ENCODE measurements at places on chromosomes 1 and 21.
A peak's percentile ranks its signal among the peaks of the same experiment; 100 is the strongest.

- DNase-seq, result no peak
Observed at GRCh38 chr1:187313115-187313514, 484.4 kb downstream of the PLA2G4A start.

DNA sequence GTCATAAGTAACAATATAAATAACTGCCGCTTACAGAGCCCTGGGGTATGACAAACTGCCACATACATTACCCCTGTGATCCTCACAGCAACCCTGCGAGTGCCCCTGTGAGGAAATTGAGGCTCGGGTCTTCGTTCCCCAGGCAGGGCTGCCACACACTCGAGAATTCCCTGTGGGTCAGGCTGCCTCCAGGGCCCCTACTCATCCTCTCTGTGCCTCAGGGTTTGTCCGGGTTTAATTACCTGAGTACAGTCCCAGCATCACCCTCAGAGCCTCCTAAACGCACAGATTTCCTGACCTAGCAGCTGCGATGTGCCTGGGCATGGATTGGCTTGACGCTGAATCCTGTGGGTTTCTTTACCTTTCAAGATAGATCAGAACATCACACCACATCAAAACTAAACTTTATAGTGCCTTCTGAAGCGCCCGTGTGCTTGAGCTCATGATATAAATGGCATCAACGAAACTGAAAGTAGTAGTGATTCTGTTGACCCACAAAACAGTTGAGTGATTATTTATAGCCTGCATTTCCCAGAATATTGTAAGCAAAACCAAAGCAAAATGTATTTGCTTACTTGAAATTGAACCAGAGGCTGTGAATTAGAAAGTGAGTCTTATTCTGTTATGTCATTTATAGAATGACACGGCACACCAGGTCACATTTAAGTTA lies 14.0 kb downstream of the SLC37A1 start:
- peak; percentile 32 for DNase-seq

DNA sequence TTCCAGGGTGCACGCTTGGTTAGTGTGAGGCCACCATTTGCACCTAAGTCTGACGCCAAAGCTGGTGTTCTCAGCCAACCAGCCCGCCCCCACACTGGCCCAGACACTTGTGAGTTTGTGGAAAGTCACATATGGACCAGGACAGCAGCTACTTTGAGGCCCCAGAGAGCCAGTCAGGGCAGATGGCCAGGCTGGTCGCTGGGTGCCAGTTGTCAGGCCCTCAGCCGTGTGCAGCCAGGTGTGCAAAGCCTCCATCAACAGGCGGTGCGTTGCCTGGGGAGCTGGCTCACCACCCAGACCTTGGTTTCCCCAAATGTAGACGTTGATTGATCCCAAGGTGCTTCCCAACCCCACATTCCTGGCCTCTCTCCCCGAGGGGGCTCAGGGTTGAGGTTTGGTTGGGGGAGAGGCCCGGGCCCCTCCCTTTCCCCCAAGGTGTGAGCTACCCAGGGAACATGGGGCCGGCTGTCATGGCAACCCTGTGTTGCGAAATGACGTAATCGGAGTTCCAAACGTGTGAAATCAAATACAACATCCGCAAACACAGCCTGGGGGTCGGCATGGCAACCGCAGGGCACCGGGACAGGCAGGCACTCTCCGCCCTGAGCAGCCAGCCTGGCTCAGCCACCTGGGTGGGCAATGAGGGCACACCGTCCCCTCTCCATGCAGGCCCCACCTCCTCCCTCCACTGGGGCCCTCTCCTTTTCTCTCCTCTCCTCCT lies 42.2 kb upstream of the WNT4 start:
- no peak for DNase-seq

DNA sequence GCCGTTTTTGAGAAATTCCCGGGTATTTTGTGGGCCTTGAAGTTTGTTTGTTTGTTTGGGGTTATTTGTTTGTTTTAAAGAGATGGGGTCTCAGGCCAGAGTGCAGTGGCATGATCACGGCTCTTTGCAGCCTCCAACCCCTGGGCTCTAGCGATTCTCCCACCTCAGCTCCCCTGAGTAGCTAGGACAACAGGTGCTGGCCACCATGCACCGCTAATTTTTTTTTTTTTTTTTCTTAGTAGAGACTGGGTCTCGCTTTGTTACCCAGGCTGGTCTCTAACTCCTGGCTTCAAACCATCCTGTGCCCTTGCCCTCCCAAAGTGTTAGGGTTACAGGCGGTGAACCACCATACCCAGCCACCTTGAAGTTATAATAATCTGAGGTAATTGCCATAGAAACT lies 2.0 kb downstream of the CHTOP start:
- DNase-seq, result no peak

GRCh38 chr21:43893536-43894205 lies 28.6 kb downstream of the AGPAT3 start:
- no peak for DNase-seq

DNA sequence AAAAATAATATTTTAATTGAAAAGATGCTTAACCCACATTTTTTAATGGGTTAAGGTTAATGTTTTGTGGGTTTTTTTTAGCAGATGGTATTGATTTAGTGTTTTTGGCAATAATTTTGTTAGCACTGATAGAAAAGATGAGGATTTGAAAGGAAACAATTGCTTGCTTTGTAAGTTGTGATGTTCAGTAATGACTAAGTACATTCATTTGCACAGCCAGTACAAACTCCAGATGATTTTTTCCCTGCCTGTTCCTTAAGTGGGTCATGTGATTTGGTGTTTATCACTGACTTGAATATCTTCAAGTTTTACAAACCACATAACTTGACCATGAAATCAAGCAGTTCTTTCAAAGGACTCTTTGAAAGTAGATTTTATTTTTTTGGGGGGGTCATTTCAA lies 15.0 kb downstream of the DISP1 start:
- no peak for DNase-seq

- DNase-seq, result no peak
Observed at GRCh38 chr1:213256438-213257087, 205.5 kb downstream of the RPS6KC1 start.

DNA sequence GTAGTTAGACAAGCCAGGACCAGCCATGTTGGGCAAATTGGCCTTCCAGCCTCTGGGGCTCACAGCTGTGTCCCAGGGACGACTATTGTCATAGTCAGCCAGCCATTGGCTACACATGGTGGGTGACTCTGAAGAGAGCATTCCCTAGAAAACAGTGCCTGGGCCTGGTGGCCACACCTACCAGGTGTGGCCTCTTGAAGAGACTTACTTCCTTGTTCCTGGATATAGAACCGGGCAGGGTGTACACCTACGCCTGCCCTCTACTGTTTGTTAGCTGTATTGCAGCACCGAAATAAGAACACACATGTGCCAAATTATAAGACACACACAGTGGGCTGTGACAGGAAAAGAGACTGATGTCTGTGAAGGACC lies 134.6 kb upstream of the ARHGEF16 start:
- no peak for DNase-seq

DNA sequence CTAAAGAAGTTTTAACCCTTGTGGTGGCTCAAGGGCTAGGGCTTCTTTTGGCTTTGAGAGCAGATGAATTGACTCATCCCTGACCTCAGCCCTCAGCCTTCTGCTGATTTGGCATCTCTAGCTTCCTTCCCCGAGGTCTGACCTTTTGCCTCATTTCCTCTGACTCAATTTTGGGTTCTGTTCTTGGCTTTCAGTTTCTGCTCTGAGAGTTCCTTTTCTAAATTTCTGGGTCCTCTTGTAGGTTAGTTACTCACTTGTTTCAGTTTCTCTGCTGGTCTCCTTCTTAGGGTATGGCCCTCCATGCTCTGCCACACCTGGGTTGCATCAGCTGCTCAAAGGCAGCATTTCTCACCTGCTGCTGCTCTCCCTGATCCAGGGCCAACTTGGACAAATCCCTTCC lies 19.4 kb downstream of the PDE4B start:
- no peak for DNase-seq

- DNase-seq, result no peak
Observed at GRCh38 chr1:58183286-58183685, 363.2 kb downstream of the OMA1 start.

- peak; percentile 2 for DNase-seq
Observed at GRCh38 chr1:180981596-180982387, 40.9 kb downstream of the STX6 start.

DNA sequence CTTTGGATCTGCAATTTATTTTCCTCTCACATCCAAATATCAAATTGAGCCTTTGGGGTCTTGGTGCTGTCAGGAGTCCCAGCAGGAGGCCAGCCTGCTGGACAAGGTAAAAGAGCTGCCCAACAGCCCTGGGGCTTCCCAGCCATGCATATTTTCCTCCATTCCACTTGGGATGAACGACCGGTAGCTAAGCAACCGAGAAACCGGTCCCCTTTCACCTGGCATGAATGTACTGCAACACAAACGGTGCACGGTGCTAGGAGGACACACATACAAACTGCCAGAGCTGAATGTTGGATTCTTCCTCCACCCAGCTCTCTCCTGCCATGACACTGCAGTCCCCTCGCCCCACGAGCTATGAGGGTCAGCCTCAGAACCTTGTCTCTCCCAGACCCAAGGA lies 42.7 kb downstream of the BCAR3 start:
- no peak for DNase-seq

DNA sequence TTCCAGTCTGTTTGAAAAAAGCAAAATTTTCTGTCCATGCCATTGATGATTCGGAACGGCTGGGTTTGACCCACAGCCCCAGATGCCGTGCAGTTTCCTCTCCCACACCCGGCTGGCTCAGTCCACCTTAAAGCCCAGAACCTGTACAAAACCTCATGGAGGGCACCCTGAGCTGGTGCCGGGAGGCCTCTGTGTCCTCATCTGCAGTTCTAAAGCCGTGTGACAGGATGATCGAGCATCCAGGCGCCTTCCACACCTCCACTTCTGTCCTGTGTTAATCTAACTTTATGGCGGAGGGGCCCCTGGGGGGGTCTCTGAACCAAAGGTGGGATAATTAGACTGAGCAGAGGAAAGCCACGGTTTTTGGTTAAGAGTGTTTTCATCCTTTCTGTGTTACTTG lies 49.6 kb downstream of the SLC37A1 start:
- no peak for DNase-seq

DNA sequence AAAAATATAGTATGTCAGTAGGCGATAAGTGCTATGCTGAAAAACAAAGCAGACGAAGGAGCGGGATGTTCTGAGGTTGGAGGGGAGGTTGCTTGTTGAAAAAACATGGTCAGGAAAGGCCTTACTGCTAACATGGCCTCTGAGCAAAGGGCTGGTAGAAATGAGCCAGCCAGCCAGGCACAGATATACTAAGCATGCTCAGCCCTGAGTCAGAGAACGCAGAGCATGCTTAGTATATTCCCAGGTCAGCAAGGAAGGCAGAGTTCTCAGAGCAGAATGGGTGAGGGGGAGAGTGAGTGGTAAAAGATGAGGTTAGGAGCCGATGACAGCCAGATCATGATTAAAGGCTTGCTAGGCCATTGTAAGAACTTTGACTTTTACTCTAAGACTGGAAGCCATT lies 36.7 kb downstream of the ZBTB40 start:
- no peak for DNase-seq

DNA sequence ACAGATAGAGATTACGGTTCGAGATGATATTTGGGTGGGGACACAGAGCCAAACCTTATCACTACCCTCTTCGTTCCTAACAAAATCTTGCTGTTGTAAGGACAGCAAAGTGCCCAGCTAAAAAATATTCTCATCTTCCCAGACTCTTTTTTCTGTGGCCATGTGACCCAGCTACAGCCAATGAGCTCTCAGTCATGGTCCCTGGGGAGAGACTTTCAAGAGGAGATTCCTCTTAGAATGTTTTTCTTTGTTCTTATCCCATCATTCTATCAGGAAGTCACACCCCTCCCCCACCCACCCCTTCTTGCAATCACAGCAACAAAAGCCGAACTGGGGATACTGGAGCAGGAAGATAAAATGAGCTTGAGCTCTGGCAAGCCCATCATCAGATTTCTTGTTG lies 247.1 kb downstream of the CHRM3 start:
- DNase-seq, result no peak

GRCh38 chr1:247337250-247337746 lies 5.6 kb upstream of the ZNF496 start:
- DNase-seq, result no peak

- DNase-seq, result no peak
Observed at GRCh38 chr1:181141431-181141910, 53.0 kb downstream of the IER5 start.

DNA sequence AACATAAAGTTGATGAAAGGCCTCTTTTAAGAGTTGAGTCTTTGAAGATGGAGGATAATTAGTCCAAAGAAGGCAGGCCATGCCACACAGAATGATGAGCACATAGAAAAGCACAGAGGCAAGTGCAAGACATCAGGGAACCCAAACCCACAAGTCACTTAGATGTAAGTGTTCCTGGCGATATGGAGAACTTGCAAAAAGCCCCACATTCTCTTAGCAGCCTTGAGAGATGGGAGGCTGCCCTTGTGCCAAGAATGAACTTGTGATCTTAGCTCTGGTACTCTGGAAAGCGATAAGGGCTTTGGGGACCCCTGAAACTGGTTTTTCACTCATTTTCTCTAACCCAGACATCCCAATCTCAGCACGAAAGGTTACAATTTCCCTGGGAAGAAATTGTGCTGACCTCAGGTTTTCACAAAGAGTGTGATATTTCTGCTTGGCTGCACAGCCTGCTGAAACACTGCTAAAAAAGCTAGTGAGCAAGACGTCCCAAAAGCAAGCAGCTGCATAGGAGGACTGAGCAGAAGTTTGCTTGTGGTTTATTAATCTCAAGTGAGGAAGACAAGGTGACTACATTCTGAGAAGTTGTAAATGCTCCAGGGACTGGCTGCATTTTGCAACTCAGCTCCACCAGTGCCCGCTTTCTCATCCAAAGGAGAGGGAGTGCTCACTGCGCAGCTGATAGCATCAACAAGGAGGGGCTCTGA lies 496.9 kb upstream of the CAMK1G start:
- no peak for DNase-seq
